ENCODE measurements at places on chromosomes 12 and 14. TPM values are rescaled to one million over a fixed set of nuclear protein-coding genes. Genes with fewer than 3 reads are reported as not detected.

TSHR gene
- total RNA-seq: not detected

MUCL1 gene
- not detected for total RNA-seq

RDH5 gene
- total RNA-seq: 53.0 TPM

GPR84 gene
- not detected for total RNA-seq

PMEL gene
- total RNA-seq: 1.1 TPM

PTGDR gene
- 0.58 TPM for total RNA-seq

SAMD15 gene
- 2.5 TPM for total RNA-seq

TMTC2 gene
- total RNA-seq: 6.7 TPM

GZMB gene
- not detected for total RNA-seq

GALNT4 gene
- 15.0 TPM for total RNA-seq

SLCO1B1 gene
- not detected for total RNA-seq

REM2 gene
- not detected for total RNA-seq

DDX47 gene
- 99.2 TPM for total RNA-seq

TSPAN11 gene
- total RNA-seq: under 0.01 TPM
